ENCODE measurements at places on chromosomes 7 and 10.

GRCh38 chr7:43076189-43076605 is 36.2 kb upstream of the HECW1 start:
- peak; percentile 2 for DNase-seq

GRCh38 chr7:292826-293225 is 2.9 kb downstream of the FOXL3 start:
- DNase-seq, result no peak

DNA sequence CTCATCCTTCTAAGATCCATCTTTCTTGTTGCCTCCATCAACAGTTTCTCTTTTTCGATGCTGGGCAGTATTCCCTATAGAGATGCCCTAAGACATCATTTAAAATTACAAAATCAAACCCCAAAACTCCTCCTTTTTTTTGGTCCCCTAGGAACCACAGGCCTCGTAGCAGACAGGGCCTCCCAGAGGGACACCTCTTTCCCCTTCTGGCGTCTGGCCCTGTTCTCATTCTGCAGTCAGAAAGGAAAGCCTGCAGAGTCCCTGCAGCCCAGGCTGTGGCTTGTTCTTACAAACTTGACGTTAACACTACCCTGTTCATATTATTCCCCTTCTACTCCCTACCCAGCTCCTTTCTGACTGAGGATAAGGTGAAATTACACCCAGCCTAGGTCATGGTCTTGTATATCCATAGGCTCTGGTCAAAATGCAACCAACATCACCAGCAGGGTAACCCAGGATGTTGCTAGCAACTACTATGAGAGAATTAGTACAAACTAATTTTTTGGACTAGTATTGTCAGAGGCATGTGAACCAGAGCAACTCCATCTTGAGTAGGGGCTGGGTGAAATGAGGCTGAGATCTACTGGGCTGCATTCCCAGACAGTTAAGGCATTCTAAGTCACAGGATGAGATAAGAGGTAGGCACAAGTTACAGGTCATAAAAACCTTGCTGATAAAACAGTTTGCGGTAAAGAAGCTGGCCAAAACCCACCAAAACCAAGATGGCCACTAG is 3.5 kb upstream of the EPHA1 start:
- DNase-seq, result no peak

GRCh38 chr7:6165521-6166320 is 106.7 kb downstream of the CYTH3 start:
- no peak for DNase-seq

GRCh38 chr7:2357571-2357970 is 2.9 kb downstream of the EIF3B start:
- no peak for DNase-seq

DNA sequence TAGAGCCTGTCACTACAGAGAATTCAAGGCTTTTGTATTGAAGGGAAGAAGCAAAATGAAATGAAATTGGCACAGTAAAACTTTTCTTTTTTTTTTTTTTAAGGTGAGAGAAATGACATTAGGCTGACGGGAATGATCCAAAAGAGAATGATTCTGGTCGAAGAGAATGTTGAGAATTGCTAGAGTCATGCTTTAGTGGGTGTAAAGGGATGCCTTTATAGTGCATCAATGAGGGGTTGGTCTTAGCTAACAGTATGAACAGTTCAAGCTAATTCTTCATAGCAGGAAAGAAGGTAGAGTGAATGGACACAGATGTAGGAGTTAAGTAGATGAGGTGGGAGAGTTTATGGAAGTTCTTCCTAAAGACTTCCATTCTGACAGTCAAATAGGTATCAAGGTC is 32.3 kb upstream of the LSM8 start:
- no peak for DNase-seq

DNA sequence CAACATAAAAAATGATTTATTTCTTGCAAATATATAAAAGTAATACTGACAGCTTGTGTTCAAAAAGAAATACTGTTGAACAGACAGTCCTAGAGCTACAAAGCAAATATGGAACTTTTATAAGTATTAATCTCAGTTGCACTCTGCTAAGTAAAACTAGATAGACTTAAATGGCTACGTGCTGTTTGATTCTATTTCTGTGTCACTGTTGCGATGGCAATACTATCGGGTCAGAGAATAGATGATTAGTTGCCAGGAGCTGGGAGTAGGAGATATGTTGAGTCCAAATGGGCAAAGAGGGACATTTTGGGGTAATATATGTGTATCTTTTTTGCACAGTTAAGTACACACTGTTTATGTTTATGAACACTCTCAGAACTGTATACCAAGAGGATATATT is 41.1 kb upstream of the VWDE start:
- no peak for DNase-seq

- no peak for DNase-seq
These were observed 299.9 kb upstream of the PITRM1 start for GRCh38 chr10:3472287-3473051.

DNA sequence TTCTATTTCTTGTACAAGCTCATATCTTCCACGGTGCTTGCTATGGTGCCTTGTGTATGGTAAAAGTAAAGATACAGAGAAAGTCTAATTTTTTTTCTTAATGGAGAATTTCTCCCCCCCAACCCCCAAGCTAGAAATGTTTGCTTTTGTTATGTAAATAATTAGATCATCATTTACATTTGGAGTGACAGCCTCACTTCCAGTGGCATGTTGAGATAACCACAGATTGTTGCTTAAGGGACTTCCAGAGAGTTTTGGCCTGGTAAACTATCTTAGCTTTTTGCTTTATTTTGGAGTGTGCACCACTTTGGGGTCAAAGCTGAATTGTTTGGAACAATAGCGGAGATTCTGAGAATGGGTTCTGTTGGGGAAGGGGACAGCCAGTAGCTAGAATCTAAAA is 129.7 kb downstream of the ZNF365 start:
- no peak for DNase-seq

DNA sequence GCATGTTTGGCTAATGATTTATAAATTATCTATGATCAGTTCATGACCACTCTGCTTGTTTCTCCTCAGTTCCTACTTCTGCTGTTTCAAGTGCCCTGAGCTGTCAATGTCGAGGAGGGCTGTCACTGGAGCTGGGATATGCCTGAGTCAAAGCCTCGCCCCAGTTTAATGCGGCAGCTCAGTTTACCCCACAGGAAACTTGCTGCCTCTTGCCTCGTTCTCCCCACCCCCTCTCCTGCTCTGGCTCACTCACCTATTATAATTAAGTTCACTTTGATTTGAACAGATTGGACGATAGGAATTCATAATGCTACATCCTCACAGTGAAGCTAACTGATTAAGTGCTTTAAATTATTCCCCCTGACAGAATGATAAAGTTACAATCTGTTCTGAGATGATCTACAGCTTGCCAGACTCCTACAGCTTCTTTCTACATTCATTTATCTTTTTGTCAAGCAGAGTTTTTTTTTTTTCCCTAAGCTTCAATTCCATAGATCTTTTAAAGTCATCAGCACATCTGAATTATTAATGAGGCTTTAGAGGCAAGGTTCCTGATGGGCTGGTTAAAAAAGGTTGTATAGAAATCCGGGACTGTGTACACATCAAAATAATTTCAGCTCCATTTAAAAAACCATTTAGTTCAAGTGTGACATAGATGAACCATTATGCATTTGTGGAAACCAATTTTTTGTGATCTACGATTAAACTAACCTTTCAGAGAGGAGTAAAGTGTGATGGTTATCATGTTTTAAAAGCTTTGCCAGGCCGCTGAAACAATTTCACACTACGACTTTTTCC is 758.3 kb downstream of the KCNMA1 start:
- DNase-seq, result no peak

DNA sequence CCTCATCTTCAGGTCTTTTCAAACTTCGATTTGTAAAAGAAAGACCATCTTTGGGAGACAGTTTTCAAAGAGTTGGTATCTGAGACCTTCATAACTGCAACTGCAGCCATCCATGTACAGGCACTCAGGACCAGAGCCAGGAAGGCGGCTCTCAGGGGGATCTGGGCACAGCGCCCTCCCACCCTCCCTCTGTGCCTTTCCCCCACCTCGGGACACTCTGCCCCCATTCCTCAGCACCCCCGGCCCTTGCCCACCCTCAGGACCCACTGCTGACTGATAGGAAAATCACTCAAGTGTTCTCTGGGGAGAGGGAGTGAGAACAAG is 143.6 kb downstream of the CUBN start:
- no peak for DNase-seq

DNA sequence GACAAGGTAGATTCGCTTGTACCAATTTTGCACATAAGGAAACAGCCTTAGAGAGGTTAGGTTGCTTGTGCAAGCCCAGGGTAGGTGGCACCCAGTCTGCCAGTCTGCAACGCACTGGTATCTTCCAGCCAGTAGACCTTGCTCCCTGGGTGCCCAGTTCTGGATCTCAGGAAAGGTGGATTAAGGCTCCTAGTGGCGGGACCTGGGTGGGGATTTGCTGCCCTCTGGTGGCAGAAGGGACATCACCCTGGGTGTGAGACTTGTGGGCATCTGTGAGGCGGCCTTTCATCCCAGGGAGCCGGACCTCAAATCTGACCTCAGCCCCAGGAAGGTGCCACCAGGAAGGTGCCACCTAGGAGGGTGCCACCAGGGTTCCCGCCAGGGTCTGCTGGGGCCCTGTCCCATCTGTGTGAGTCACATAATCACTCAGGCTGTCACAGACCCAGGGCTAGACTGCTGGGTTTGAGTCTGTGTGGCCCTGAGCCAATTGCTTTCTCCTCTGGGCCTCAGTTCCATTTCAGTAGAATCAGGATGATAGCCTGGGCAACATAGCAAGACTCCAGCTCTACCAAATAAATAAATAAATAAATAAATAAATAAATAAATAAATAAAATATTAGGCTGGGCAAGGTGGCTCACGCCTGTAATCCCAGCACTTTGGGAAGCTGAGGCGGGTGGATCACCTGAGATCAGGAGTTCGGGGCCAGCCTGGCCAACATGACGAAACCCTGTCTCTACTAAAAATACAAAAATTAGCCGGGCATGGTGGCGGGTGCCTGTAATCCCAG is 5.3 kb upstream of the PRKRIP1 start:
- DNase-seq, result peak; percentile 78

DNA sequence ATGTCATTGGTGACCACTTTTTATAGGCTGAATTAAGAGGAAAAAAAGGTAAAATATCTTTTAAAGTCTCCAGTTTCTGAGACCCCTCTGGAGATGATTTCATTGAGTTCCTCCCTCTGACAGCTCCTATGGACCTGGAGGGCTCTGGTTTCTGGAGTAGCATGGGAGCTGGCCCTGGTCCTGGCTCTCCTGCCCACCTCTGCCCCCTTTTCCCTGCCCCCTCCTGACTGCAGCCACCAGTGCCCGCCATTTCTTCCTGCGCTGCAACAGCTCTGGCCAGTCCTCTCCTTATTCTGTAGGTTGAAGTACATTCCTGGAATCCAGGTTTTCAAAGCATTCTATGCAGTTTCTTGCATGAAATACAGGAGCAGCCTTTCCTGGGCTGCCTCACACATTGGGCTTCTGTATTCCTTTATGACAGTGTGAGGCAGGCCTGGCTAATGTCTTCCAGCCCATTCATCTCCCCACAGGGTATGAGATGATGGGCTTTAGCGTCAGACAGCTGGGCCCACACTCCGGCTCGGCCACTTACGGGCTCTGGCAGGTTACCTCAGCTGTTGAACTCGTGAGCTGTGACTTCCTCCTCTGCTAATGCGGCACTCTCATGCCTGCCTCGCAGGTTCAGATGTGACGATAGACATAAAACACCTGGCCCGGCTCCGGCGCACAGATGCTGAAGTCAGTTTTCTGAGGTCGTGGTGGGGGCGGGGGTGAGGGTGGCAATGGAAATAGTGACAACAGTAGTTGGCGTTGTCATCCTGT is 101.7 kb downstream of the MGMT start:
- peak; percentile 2 for DNase-seq

DNA sequence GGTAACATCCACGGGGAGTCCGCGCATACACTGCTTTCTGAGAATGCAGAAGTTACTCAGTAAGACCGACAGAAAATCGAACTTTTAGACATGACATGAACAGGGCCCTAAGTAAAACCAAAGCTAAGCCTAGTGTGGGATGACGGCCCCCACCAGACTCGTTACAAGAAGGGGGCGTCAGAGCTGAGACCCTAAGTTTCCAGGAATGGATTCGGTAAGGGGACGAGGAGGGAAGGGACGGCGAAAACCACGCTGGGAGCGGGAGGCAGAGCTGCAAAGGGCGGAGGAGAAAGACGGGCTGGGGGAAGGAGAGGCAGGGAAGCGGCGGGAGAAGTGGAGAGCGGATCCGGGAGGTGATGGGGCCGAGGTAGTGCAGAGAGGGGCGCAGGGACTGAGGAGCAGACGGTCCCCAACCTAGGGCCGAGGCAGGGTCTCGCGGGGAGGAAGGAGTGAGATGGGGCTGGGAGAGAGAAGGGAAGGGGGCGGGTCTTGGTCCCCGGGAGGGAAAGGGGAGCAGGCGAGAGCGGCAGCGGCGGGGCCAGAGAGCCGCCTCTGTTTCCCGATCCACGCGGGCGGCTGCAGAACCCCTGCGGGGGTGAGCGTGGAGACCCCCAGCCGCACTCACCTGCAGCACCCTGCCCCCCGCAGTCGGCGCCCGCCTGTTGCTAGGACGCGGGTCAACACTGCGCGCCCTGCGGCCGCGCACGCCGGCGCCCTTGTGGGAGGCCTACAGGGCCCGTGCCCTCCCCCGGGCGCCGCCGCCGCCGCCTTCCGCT is 513 bp downstream of the ODAD2 start:
- DNase-seq, result peak; percentile 22

- no peak for DNase-seq
These were observed 1.4 kb upstream of the TMEM168 start for GRCh38 chr7:112791465-112792168.

- no peak for DNase-seq
These were observed 32.2 kb upstream of the ITGB8 start for GRCh38 chr7:20298486-20298901.

- DNase-seq, result no peak
These were observed 444.0 kb upstream of the NFE2L3 start for GRCh38 chr7:25707768-25708620.

DNA sequence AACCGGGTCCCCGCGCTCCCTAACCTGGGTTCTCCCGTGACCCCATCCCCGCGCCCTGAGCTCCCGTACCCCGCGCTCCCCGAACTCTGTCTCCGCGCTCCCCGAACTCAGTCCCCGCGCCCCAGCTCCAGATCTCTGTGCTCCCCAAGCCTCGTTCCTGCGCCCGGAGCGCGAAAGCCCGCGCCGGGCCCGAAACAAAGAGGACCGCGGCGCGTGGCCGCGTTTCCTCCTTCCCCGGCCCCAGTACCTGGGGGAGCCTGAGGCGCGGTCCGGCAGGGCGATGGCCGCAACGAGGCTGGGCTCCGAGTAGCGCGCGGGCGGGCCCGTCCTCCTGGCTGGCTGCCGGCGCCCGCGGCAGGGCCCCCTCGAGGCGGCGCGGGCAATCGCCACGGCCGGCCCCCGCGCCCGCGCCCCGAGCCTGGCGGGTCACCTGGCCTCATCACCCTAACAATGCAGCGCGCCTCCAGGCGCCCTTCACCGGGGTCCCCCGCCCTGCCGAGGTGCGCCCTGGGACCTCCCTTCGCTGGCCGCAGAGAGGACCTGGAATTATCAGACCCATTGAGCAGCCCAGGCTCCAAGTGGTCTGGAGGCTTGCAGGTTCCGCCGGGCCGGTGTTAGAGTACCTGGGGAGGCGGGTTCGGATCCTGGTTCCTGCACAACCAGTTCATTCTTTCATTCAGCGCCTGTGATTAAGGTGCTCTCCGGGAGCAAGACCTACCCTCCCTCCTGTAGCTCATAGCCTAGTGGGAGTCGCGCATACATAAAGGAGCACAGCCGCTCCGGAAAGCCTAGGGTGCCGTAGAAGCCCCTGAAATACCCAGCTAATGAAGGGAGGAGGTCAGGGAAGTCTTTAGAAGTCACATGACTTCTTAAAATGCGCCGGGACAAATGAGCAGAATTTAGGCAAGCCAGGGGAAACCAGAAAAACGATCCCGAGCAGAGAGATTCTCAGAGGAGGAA is at the start of gene TNS3:
Gene TNS3, minus strand, starts transcription at position 308 of the 960 bp plus-strand sequence. CDS start 142,475 bp downstream, outside the sequence.
- DNase-seq, result no peak

- peak; percentile 27 for DNase-seq
These were observed 133.8 kb upstream of the PLXNA4 start for GRCh38 chr7:132709971-132710567.

Measured in stimulated activated CD4-positive, alpha-beta T cell treated with anti-CD3 and anti-CD28 coated beads, Interleukin-2, amount 100 ng/mL, for 24 hours (primary cell).